ENCODE measurements at places on chromosomes 2 and 18.

GRCh38 chr2:237132799-237133198 is 47.1 kb downstream of the COPS8 start:
- DNase-seq, result no peak

GRCh38 chr18:61572084-61572655 is 238.9 kb downstream of the CDH20 start:
- no peak for DNase-seq

DNA sequence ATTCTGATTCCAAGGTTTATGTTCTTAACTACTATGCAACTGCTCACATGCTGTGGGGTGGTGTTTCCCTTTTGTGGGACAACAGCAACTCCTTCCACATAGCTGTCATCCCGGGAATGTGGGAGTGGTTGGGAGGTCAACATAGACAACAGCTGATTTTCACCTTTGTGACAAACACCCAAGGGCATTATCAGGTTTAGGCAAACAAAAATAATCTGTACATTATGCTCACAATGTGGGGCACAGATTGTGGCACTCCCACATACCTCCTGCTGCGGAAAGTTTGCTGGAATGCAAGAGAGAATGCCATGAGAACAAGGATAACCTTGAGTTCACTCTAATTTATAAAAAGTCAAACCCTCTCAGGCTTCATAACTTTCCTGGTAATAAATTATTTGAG is 582.6 kb downstream of the CNTNAP5 start:
- DNase-seq, result no peak

DNA sequence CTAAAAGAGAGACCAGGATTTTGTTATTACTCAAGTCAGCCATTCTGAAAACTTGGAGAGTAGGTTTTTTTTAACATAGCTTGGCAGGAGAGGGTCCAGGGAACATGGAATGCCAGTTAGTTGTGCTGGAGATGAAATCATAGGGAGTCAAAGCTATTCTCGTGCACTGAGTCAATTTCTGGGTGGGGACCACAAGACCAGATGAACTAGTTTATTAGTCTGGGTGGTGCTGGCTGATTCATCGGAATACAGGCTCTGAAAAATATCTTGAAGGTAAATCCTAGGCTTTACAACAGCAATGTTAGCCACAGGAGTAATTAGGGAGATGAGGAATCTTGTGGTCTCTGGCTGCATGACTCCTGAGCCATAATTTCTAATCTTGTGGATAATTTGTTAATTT is 921.4 kb downstream of the TRIB2 start:
- no peak for DNase-seq

DNA sequence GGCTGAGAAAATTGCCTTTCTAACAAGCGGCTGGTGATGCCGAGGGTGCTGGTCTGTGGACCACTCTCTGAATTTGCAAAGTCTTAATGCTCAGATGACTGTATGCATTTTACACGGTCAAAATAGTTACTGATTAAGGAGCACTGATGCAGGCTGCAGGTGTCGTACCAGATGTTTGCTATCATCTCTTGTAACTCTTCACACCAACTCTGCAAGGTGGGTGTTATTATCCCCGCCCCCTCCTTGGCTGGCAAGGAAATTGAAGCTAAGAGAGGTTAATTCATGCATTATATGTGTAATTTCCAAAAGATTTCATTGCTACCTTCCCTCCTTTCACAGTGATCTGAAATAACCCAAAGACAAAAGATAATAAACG is 13.0 kb upstream of the LBH start:
- no peak for DNase-seq

DNA sequence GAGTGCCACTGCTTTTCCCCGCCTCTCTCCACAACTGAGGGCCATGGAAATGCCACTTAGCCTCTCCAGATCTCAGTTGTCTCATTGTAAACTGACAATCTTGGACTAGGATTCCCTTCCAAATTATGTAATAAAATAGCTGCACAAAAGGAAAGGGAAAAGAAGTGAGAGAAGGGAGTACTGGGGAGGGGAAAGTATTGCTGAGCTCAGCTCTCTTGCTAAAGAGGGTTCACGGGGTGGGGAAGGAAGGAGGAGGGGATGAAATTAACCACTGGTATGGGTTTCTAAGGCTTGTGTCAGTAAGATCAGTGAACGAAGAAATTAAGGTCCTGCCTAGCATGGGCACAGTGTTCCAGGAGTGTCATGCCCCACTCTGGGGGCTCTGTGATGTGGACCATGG is 417.3 kb downstream of the TGIF1 start:
- no peak for DNase-seq

- no peak for DNase-seq
Observed at GRCh38 chr2:241801611-241802420, 7.2 kb upstream of the NEU4 start.

- DNase-seq, result no peak
Observed at GRCh38 chr2:56102098-56102497, 81.7 kb upstream of the CCDC85A start.

DNA sequence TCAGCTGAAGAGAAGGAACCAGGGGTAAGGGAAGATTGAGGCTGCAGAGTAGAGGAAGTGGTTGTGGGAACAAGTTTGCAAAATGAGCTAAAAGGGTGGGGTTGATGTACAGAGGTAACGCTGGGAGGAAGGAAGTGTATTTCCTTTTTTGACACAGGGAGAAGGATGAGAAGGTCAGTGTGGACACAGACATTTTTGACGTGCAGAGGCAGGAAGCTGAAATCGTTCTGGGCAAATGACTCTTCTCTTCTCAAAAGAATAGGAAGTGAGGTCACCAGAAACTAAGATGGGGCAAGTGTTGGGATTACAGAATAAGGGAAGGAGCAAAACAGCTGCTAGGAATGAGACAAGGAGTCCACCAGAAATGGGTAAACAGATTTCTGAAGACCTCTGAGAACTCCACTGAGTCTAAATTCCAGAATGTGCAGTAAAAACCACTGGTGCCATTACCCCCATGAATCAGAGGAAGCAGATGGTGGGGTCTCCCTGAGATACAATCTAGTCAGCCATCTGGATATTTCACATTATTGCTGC is 20.0 kb upstream of the RNF149 start:
- peak; percentile 32 for DNase-seq

DNA sequence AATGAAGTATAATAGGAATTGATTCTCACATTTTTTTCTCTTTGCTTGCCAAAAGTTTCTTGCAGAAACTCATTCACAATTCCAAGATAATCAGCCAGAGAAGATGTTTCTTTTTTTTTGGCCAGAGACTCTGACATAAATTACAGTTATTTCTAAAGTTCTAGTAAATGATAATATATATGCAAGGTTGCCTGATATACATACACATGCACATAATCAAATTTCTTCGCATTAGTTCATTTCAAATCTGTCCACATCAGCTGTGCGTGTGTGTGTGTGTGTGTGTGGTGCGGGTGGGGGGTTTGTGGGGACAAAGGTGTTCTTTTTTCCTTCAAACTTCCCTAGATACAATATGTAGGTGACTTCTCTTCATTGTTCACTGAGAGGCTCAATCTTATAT is 33.2 kb downstream of the OSGEPL1 start:
- DNase-seq, result no peak

- no peak for DNase-seq
Observed at GRCh38 chr2:189851174-189851826, 67.0 kb downstream of the PMS1 start.

- no peak for DNase-seq
Observed at GRCh38 chr2:218805627-218806026, 23.7 kb downstream of the CYP27A1 start.

GRCh38 chr18:13930964-13931363 is 15.6 kb upstream of the MC2R start:
- no peak for DNase-seq

GRCh38 chr2:234128606-234129005 is 78.1 kb downstream of the SPP2 start:
- DNase-seq, result no peak

- no peak for DNase-seq
Observed at GRCh38 chr2:128455721-128456050, 137.0 kb upstream of the HS6ST1 start.

DNA sequence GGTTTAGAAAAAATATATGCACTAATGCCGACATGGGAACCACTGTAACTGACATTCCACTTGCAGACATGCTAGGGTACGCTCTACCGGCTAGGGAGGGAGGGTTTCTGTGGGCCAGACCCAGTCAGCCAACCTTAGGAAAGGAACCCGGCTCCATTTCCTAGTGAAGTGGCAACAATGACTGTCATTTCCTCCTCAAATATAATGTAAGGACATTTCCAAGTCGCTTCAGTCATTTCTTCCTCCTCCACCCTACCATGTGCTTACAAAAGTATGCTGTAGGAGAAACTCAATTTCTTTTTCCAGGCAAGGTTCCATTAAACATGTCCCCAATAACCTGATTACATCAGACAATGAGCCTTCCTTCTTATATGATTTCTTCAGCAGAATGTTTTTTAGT is 64.3 kb upstream of the PSMD14 start:
- no peak for DNase-seq

DNA sequence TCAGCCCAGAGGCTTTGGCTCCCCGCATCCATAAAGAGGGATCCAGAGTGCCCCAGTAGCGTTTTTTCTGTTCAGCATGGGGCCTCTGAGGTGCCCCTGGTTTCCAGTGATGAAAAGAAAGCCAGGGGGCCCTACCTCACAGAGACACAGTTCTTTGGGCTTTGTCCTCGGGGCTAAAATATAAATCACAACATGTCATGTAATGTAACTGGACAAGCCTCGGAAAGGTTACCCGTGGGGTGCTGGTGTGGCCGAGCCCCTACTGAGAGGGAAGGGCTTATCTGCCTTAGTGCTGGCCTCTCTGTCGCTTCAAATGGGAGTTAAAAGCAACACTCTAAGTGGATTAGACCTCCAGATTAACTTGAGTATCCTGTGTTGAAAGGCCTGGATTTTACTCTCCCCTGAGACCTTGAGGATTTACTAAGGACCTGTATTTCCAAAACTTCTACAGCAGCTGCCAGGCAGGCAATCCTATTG is 251.6 kb upstream of the APCDD1 start:
- DNase-seq, result no peak

GRCh38 chr2:3169106-3169870 is 208.3 kb downstream of the EIPR1 start:
- no peak for DNase-seq

DNA sequence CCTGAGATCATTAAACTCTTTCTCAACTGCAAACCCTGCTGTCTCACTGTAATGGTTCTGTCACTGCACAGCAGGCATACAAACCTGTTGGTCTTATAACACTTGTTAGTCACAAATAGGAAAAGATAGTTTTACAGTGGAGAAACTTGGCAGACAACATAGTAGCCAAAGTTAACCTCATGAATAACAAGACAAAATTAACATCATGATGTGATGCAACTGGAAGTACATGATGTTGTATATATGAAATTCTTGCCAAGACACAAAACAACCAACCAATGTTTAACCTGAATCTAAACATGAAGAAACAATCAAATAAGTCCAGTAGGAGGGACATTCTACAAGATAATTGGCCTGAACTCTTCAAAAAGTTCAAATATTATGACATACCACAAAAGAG is 189.3 kb downstream of the RNF152 start:
- no peak for DNase-seq

DNA sequence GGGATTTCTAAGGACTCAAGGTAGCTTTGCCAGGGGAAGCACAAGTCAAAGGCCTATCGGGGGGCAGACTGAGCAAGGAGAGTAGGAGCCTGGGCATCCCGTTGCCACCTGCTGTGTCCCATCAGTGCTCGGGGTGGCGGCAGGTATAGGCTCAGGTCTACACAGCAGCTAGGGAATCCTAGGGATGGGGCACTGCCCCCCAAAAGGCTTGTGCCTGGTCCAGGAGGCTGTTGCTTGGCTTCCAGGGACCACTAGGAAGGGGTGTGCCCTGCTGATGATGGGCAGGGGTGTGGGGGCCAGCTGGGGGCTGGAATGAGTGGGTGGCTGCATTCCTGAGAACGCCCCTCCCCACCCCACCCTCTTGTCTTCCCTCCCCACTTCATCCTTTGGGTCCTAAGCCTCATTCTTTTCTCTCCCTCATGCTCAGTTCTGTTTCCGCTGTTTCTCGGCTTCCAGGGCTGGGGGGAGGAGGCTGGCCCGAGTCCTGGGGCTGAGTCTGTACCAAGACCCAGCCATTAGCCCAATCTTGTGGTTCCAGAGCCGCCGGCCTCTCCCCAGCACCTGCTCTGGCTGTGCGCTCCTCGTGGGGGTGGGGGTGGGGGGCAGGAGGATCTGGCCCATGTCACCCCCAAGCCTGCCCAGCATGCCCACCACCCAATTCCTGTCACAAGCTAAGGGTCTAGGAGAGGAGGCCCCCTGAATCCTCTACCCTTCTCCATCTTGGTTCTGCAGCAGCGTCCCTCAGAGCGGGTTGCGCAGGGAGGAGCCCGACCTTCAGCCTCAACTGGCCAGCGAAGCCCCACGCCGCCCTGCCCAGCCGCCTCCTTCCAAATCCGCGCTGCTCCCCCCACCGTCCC is 12.8 kb downstream of the SPEG start:
- DNase-seq, result no peak

DNA sequence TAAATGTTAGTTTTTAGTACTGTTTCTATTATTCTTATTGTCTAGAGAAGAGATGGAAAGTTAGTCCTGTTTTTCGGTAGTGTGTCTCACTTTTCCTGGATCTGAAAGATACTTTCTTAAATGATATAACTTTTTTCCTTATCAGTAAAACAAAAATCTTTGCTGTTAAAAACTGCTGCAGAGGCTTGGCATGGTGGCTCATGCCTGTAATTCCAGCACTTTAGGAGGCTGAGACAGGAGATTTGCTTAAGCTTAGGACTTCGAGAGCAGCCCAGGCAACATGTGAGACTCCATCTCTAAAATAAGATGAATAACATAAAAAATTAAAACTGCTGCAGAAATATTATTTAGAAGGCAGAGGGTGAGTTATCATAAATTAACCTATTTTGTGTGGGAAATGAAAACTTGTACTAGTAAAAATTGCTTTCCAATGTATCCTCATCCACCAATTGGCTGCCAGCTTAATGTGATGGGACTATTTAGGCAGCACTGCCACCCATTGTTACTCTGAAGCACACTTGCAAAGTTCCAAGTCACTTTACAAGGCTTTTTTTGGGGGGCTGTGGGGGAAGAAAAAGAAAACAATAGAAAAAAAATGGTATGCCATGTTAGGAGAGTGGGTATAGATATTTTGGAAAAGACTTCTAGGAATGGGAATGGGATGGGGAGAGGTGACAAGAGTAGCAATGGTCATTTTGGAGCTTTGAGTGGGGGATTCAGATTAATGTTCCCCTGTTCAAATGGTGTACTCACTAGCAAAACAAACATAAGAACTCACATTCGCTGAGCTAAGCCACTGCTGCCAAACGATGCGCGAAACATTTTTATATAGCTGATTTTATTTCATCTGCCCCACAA is 62.7 kb downstream of the MEIS1 start:
- no peak for DNase-seq

GRCh38 chr2:183105402-183106134 is 18.7 kb upstream of the NUP35 start:
- no peak for DNase-seq

Data from activated effector memory CD4-positive, alpha-beta T cell treated with Interleukin-2 at 50 U/mL for 16 hours (primary cell).